Dorsolateral prefrontal cortex (tissue), 122 donors: ENCODE measurements at places on chromosomes 7 and 10.

- no peak for DNase-seq
These were observed 29.5 kb downstream of the CARD11 start for GRCh38 chr7:3013975-3014792.

- DNase-seq, result no peak
These were observed 132.1 kb downstream of the EGFR start for GRCh38 chr7:55150709-55151451.

GRCh38 chr10:118915161-118915560 lies 114.4 kb upstream of the NANOS1 start:
- no peak for DNase-seq

GRCh38 chr10:30675791-30676718 lies 46.5 kb upstream of the LYZL2 start:
- no peak for DNase-seq

GRCh38 chr7:87312215-87312865 lies 33.1 kb upstream of the CROT start:
- DNase-seq, result peak; percentile 44

GRCh38 chr10:93993782-93994437 lies at the start of gene PLCE1:
Gene PLCE1, plus strand, starts transcription at chr10:93993931. Its CDS starts 37,116 bp downstream, at chr10:94031047.
- no peak for DNase-seq

GRCh38 chr7:102272075-102272916 lies 14.4 kb upstream of the SH2B2 start:
- DNase-seq, result peak; percentile 87

- no peak for DNase-seq
These were observed 5.4 kb upstream of the HKDC1 start for GRCh38 chr10:69214666-69215131.
